ENCODE measurements at places on chromosomes 16 and 17.

DNA sequence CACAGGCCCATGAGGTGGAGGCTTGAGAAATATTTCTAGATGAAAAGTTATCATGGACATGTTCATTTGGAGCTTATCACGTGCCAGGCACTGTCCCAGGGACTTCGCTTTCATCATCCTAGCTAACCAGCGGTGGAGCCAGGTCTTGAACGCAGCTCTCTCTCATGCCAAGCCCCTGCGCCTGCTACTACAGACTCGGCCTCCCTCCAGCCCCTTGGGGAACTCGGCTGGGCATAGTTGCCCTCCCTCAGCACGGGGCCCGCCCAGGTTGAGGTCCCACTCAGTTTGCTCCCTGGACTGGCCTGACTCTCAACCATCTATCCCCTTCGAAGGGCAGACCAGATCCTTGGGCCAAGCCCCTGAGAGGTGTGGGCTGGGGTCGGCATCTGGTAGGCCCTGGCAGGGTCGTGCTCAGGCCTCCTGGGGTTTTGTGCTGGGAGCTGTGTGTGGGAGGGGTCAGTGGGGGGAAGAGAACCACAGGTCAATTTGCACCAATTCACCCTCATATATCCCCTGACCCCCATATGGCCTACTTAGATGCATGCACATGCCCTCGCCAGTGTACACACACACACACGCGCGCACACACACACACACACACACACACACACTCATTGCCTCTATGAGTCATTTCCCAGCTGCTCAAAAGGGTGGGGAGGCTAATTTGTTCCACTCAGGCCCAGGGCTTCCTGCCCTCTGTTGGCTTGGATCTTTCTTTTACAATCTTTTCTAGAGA is 12.1 kb upstream of the SCN4A start:
- DNase-seq = peak; percentile 46

- peak; percentile 3 for DNase-seq
Observed at GRCh38 chr17:83149761-83150251, 70.4 kb downstream of the METRNL start.

DNA sequence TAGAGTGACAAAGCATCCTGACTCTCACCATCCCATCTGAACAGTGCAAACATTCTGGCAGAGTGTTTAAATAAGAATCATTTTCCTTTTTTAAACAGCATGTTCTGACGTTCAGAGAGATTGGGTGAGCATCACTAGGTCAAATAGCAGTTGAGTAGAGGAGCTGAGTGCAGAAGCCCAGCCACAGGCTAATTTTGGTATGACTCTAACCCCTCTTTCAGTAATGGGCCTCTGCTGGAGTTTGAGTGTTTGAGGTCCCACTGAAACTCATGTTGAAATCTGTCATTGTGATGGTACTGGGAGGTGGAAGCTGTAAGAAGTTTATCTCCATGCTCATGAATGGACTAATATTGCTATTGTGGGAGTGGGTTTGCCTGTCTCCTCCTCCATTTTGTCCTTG is 194.4 kb downstream of the SALL1 start:
- DNase-seq = no peak

DNA sequence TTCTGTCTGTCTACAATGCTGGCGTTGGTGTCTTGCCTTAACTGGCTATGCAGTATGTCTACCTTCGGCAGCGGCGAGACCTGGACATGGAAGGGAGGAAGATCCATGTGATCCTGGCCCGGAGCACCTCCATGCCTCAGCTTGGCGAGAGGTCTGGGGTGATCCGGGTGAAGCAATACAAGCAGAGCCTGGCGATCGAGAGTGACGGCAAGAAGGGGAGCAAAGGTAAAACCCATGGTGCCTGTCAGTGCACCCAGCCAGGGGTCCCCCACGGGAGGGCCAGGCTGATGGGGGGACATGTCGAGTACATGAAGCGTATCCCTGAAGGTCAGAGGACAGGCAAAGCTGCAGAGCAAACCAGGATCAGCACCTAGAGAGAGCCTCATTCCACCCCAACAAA is 22.8 kb downstream of the PCTP start:
- no peak for DNase-seq

Measured in hepatocyte (in vitro differentiated cells).